ENCODE measurements at places on chromosomes 5 and 9.

GRCh38 chr9:131397100-131397790 is 3.4 kb downstream of the PRRC2B start:
- DNase-seq: no peak

- DNase-seq: no peak
Measured at GRCh38 chr9:123606141-123606540, 250.1 kb downstream of the CRB2 start.

DNA sequence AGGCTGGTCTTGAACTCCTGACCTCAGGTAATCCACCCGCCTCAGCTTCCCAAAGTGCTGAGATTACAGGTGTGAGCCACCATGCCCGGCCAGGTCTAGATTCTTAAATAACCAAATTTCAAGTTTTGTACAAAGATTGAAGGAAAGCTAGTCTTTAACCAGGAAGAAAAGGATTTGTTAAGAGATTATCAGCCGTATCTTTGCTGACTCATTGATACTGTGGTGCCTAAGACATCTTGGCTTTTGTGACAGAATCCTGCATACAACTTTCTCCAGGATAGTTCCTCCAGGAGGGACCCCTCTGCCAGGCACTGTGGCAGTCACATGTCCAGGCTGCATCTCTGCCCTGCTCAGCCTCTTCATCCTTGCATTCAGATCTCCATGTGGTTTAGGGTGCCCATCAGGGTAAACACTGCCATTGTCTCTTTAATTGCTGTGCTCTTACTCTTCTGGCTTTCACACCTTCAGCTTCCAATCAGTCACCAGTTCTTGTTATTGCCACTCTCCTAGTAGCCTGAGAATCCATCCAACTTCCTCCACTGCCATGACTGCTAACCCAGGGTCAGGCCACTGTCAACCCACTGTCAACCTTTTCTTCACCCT is 10.0 kb downstream of the MAP3K1 start:
- no peak for DNase-seq

GRCh38 chr9:8095672-8096086 is 296.1 kb upstream of the DMAC1 start:
- no peak for DNase-seq

- DNase-seq: no peak
Measured at GRCh38 chr5:172350212-172351181, 66.9 kb upstream of the UBTD2 start.

DNA sequence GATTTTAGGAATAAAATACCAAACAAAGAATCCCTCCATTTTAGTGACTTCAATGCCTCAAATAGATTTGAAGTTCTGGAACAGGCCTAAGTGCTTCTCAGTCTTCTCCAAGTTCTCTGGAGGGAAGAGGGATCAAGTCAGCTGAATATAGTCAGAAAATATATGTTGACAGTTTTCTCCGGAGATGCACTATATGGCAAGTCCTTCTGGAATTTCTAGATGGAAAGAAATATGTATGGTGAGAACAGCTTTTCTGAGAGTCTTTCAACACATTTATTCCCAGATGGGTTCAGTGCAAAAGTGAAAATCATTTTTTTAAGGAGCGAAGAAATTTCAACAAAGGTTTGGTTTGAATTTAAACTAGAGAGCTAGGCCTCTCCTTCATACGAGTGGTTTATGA is 317.4 kb upstream of the SLC30A5 start:
- DNase-seq: no peak

DNA sequence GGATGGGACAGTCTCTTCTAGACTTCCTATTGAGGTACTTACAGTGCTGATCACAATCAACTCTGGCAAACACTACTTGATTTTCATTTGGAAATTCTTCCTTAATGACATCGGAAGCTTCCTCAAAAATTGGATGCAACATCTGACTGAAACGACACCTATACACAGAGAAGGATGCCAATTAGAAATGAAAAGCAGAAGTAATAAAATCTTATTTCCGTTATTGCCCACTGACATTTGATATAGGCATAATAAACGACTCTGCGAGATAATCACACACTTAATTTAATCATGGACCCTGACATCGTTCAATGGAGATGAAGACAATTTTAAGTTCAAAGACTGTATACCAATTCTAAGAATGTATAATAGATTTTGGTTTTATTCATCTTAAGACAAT is 46.4 kb downstream of the ERP44 start:
- no peak for DNase-seq

DNA sequence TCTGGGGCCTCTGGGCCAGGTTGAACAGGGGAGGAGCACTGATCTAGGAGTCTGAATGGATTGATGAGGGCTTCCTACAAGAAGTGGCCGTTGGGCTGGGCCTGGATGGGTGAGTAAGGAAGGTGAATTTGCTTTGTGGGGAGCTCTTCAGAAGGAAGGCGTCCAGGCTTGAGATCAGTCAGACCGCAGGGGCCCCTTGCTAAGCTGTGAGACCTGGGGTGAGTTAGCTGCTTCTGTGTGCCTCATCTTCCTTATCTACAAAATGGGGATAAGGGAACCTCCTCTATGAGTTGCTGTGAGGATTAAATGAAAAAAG is 1.1 kb upstream of the SYNPO start:
- DNase-seq: no peak

GRCh38 chr5:167582283-167582682 is 709.2 kb upstream of the WWC1 start:
- no peak for DNase-seq

GRCh38 chr9:79817438-79818004 is 245.8 kb downstream of the TLE4 start:
- no peak for DNase-seq
